ENCODE measurements at places on chromosomes 4 and X.
A peak's percentile ranks its signal among the peaks of the same experiment; 100 is the strongest.

- DNase-seq, result no peak
These were observed 175.3 kb downstream of the MAML3 start for GRCh38 chr4:139978692-139979091.

DNA sequence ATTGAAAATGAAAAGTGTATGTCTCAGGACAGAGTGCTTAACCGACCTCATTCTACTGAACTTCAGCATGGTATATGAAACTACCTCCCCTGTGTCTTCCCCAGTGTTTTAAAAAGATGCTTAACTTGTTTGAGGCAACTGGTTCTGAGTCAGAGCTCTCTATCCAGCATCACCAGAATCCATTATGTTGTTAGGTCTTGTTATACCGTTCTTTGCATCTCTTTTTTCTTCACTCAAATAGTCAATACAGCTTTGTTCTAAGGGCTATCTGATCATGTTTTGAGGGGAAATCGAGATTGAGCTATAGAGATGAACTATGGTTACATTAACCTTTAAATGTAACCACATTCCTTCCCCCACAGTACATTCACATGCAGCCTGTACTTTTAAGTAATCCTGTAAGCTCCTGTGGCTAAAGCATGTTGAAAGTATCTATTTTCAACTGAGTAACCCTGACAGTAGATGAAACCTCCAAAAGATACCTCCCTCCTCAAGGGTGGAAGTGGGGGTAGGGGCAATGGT is 514.4 kb downstream of the RPA4 start:
- DNase-seq, result no peak

- DNase-seq, result no peak
These were observed 489.2 kb upstream of the CTSO start for GRCh38 chr4:156442912-156443311.

DNA sequence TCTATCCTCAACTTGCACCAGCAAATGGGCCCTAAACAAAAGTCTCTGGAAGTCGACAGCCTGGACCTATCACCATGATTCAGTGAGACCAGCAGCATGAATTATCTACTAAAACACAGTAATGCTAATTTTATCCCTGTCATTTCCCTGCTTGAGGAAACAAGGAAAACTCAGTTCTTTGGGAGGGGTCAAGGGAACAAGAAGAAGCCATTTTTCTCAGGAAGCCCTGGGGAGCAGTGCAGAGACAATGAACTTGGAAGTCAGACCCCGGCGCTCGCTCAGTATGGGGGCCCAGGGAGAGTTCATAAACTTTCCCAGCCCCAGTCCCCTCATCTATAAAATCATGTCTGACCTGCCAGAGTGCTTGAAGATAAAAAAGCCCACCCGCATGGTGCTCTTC is 50.4 kb downstream of the DCTD start:
- no peak for DNase-seq

DNA sequence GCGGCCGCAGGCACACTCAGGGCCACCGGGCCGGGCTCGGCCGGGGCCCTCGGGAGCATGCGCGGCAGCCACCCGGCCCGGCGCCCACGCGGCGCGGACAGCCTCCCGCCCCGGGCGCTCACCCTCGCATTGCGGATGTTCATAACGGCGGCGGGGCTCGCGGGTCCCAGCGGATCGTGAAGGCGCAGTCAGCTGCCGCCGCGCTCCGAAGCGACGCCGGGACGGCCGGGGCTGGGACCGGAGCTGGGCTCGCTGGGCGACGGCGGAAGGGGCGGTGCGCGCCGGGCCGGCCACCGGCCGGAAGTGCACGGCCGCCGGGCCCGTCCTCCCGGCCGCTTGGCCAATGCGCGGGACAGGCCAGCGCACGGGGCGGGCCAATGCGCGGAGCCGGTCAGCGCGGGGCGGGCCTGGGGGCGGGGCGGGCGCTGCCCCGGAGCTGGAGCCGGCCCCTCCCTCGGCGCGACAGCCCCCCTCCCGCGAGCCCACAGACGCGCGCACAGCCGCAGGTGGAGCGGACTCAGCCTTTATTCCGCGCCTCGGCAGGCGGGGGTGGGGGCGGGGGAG is at the start of gene NAA10:
NAA10 (minus strand) TSS at position 276 of the 564 bp plus-strand sequence; CDS start at position 143, 133 bp downstream.
- DNase-seq, result peak; percentile 59

GRCh38 chr4:181108237-181108636 is 1135.0 kb upstream of the TENM3 start:
- DNase-seq, result no peak

All from mesothelial cell of epicardium (in vitro differentiated cells).